ENCODE measurements at places on chromosomes 1 and 21. TPM values are rescaled to one million over a fixed set of nuclear protein-coding genes. Genes with fewer than 3 reads are reported as not detected.

- DNase-seq: no peak
Observed at GRCh38 chr1:248782416-248783141, 27.0 kb upstream of the LYPD8 start.

DNA sequence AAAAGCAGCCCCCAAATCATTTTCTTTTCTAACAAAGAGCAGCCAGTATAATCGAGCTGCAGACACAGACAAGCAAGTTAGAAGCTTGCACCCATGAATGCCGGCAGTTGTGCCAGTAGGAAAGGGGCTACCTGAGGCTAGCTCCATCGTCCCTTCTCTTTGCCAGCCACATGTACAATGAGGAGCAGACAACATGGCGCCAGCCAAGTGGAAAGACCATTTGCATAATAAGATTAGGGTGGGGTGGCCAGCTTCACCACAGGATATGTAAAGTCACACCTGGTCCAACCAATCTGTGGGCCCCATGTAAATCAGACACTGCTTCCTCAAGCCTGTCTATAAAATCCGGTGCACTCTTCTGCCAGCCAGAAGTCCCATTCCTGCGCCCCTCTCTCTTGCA is 103.7 kb downstream of the CCDC185 start:
- no peak for DNase-seq

- DNase-seq: no peak
Observed at GRCh38 chr1:154404511-154404931, 622 bp upstream of the IL6R start.

DNA sequence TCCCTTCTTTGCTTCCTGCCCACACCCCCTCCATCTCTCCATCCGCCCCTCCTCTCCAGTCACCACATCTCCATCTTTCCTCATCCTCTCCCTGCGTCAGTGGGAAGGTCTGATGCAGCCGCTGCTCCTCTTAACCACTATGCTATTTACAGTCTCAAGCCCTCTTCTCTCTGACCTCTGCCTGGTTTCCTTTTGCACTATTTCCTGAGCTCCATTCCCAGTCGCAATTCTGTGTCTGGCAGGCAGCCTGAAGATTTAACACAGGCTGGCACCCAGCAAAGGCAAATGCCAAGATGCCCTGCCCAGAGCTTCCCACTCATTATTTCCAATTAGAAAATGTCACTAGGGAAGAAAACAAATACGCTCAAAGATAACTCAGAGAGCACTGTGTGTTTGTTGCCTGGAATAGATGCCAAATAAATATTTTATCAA is 89.6 kb upstream of the LPGAT1 start:
- peak; percentile 56 for DNase-seq

DNA sequence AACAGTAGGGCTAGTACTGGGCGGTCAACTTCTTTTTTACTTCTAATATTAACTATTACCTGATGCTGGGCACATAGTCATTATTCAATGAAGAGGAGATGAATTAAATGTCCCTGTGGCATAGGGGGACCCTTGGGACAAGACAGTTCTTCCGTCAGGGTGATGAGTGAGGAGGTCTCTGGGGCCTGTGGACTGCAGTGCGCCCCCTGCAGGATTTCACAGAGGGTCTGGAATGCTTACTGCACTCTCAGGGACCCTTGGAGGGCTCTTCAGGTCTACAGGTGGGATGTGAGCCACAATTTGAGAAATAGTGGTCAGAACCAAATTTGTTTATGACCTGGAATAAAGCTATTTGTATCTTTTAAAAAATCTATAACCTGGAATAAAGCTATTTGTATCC is 149.4 kb downstream of the FAM78B start:
- DNase-seq: no peak

DNA sequence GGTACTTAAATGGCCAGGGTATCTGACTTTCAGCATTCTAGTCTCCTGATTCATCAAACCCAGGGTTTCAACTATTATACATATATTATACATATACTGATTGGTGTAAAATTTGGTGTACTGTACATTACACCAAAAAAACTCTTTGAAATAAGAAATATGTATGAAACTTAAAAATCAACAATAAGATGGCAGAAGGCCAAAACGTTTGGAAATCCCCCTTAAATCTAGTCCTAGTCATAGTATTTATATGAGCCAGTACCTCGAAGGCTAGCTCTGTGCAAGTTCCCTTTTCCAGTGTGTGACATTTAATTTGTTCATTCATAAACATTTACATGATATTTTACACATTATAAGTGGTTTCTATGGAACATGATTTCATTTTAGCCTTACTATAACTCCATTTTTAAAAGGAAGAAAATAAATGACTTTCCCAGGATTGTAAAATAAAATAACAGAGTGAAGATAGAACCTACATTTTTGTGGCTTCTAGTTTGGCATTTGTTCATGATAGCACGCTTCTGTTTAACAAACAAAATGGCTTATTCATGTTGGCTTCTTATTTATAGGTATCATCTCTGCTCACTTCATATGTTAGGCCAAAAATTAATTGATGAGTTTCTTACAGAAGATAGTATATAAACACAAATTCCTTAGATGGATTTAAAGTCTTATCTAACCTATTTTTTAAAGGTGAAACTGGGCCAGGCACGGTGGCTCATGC is 18.8 kb upstream of the ZNF281 start:
- no peak for DNase-seq

DNA sequence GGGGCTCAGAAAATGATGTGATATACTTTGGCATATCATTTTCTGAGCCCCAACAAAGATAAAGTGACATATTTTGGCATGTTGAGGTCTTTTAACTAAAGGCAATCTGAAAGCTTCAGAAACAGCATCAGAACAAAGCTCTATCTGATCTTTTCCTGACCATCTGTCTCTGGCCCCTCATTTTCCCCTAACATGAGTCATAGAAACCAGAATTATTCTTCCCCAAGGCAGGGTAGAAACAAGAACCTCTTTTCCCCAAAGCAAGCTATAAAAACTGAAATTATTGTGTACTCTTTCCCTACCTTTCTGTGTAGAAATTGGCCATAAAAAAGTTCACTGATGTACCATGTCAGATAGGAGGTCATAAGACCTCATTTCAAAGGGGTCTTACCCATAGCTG is 48.7 kb upstream of the PLA2G4A start:
- no peak for DNase-seq

GRCh38 chr1:45687754-45688740 is at the start of gene TMEM69:
Gene TMEM69 (plus strand): TSS chr1:45688181. CDS start chr1:45691069, 2,888 bp downstream.
- peak; percentile 88 for DNase-seq

DNA sequence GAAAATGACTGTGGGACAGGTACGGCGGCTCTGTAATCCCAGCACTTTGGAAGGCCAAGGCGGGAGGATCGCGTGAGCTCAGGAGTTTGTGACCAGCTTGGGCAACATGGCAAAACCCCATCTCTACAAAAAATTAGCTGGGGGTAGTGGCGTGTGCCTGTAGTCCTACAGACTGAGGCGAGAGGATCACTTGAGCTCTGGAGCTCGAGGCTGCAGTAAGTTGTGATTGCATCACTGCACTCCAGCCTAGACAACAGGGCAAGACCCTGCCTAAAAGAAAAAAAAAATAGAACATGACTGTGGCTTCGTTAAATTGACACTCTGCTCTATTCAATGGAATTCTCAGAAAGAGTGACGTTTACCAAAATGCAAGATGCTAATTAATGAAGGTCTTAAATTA is 3.9 kb upstream of the DBT start:
- no peak for DNase-seq

- no peak for DNase-seq
Observed at GRCh38 chr21:16028941-16029464, 299.2 kb downstream of the USP25 start.

DNA sequence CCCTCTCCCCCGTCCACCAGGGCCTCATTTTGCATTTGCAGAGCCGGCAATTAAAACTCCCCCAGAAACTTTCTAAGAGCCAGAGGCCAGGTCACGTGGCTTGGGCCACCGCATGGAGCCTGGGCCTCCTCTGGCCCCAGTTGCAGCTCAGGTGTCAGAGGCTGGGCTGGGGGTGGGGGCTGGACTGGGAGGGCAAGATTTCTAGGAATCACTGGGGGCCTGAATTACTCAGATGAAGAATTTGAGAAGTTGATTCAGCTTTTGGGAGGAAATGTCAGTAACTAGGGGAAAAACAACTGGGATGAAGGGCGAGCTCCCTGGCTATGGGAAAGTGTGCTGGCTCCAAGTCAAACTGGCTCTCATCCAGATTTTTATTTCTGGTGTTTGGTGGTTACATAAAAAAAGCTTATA is 151.0 kb downstream of the CDC7 start:
- no peak for DNase-seq

DNA sequence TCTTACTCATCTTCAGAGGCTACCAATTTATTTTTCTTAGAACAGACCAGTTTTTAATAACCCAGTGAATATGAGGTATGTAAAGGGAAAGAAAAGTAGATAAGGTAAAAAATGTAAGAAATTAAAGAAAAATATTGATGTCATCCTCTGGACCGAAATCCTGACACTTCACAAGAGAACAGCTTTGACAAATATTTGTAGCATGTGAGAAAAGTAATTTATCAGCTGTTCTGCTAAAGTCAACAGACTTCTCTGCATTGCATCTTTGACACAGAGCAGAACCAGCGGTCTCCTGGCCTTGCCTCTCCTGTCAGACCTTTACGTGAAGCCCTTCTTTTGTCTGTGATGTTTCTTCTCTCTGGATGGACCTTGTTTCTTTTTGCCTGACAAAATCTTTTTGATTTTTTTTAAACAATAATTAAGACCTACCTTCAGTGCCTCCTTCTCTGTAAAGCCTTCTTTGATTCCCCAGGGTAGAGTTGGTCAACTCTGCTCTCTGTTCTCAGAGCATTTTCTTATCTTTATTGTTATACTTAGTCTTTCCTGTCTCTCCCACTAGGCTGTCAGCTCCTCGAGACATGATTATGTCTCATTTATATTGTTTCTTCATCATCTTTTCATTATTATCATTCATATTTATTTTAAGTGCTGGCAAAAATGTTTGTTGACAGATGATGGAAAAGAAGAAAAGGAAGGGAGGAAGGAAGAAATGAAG is 35.4 kb downstream of the RGS4 start:
- DNase-seq: no peak

DNA sequence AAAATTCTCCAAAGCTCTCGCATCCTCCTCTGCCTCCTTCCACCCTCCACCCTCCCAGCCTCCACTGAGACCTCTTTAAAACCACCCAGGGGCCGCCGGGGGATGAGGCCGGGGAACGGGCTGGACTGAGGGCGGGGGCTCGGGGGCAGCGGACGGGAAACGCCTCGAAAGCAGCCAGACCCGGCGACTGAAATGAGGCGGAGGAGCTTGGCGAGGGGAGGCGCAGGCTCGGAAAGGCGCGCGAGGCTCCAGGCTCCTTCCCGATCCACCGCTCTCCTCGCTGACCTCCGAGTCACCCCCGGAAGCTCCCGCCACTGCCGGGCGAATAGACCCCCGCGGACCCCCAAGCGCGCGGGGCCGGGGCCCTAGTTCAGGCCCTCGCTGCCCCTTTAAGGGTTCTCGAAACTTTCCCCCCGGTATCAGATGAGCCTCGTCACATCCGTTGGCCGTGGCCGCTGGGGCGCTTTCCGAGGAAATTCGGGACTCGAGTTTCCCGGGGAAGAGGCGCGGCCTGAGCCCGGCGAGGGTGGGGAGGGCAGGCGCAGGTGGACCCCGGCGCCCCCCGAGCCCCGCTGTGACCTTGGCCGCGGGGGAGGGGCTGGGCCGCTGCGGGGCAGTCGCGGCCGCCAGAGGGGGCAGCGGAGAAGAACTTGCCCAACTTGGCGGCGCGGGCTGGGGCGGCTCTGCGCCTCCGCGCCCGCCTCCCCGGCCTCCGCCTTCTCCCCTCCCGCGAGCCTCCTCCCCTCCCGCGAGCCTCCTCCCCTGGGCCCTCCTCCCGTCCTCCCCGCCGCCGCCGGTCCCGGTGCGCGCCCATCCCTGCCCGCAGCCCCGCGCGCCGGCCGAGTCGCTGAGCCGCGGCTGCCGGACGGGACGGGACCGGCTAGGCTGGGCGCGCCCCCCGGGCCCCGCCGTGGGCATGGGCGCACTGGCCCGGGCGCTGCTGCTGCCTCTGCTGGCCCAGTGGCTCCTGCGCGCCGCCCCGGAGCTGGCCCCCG is at the start of gene BACE2:
Gene BACE2 (plus strand): TSS at position 813 of the 995 bp plus-strand sequence. CDS start 104 bp downstream, at position 917.
- DNase-seq: peak; percentile 2

GRCh38 chr1:185972096-185972850 is 238.1 kb downstream of the HMCN1 start:
- DNase-seq: no peak

DNA sequence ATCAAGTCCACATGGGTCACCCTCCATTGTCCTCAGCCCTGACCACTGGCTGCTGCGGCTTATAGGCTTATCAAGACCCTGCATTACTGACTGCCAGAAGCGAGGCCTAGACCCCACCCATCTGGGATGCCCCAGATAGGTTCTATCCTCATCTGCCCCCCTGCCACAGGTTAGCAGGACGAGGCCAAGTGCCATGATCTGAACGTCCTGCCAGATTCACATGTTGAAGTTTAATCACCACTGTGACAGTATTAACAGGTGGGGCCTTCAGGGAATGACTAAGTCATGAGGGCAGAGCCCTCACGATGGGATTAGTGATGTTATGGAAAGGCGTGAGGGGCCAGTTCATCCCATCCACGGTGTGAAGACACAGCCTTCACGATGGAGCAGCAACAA is 6.2 kb upstream of the CPLANE2 start:
- DNase-seq: no peak

DNA sequence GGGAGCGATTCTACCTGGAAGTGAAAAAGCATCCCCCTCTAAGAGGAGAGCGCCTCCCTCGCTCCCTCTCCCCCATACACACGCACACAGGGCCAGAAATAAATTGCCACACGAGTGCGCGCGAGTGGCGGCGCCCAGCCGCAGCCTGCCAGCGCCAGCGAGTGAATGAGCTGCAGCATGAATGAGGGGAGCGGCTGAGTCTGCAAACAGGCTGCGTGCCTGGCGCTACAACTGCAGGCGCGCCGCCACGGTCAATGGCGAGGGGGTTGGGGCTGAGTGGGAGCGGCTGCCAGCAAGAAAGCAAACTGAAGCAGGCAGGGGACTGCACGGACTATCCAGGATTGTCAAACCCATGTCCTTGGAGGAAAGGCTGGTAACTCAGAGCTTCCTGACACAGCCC is 2.2 kb downstream of the CAMK1G start:
- peak; percentile 49 for DNase-seq

GRCh38 chr1:221067721-221068120 is 188.5 kb downstream of the HLX start:
- DNase-seq: no peak

- no peak for DNase-seq
Observed at GRCh38 chr1:4650481-4650880, 3.9 kb upstream of the AJAP1 start.

LPAR3 gene
- total RNA-seq: not detected

LCE2C gene
- not detected for total RNA-seq

RBM11 gene
- total RNA-seq: 0.62 TPM

TMIGD3 gene
- total RNA-seq: not detected
